ENCODE measurements at places on chromosomes 3 and 15.

- no peak for DNase-seq
These were observed 454 bp downstream of the C15orf62 start for GRCh38 chr15:40770147-40770721.

- DNase-seq: no peak
These were observed at the start of gene CLEC3B for GRCh38 chr3:45026038-45026437. Gene CLEC3B, plus strand, starts transcription at chr3:45026303. Its CDS starts 60 bp downstream, at chr3:45026363.

GRCh38 chr3:20604659-20605058, 418.7 kb upstream of the SGO1 start:
- DNase-seq: no peak

- no peak for DNase-seq
These were observed 63.8 kb upstream of the CGNL1 start for GRCh38 chr15:57312318-57313133.

DNA sequence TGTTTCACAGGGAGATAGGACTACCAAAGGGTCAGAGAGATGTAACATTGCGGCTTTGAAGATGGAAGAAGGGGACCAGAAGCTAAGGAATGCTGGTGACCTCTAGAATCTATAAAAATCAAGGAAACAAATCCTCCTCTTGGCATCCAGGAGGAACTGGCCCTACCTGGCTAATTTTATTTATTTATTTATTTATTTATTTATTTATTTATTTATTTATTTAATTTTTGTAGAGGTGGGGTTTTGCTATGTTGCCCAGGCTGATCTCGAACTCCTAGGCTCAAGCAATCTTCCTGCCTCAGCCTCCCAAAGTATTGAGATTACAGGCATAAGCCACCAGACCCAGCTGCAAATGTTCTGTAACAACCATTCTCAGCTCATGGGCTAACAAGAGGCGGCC, 19.7 kb downstream of the MYL3 start:
- no peak for DNase-seq

DNA sequence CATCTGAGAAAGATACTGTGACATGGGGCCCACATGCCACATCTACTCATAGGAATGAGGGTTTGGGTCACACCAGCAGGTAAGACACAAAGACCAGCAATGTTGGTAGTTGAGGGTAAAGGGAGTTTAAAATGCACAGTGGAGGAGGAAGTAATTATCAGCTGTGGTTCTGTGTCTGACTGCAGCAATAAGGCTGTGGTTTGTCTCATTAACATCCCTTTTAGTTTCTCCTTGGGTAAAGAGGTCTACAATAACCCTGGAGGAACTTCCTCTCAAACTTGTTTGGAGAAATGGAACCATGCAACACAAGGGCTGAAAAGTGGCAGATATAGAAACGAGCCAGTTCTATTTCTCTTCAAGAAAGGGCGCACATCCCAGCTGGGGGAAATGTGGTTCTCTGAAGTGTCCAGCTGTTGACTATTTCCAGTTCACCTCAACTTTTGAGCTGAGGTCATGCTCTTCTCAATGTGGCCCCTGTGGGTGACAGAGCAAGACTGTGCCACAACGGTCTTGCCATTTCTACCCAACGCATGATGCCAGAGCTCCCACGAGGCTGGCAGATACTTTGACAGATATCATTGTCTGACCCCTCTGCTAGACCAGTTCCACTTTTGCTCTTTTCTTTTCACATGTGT, 234.3 kb downstream of the SQOR start:
- DNase-seq: no peak

DNA sequence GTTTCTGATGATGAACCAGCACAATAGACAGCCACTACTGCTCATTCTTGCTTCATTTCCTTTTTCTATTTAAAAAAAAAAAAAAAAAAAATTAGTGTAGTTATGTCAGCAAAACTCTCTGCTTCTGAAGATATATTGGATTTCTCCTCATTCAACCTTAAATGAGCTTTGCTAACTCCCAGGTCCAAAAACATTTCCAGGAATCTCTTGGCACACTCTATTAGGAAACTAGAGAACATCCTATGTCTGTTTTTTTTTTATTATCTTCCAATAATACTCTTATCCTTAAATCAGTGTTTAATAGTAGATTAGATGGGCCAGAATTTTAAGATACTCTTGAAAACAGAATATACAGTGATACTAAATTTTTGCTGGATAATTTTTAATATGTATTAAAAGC, 398.0 kb downstream of the NAALADL2 start:
- DNase-seq: no peak

DNA sequence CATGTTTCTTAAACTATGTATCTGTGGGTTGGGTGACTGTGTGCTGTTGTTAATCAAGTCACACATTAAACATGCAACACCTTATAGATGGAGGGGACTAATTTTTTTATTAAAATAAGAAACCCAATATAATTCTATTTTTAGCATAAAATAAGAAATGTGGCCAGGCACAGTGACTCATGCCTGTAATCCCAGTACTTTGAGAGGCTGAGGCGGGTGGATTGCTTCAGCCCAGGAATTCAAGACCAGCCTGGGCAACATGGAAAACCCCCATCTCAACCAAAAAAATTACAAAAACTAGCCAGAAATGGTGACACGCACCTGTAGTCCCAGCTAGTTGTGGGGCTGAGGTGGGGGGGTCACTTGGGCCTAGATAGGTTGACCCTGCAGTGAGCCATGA, 1021.0 kb downstream of the EPHA3 start:
- DNase-seq: no peak

GRCh38 chr3:72340476-72341379, 507.5 kb downstream of the SHQ1 start:
- DNase-seq: no peak

- DNase-seq: no peak
These were observed 3.1 kb downstream of the FOXL2NB start for GRCh38 chr3:138950006-138950644.

DNA sequence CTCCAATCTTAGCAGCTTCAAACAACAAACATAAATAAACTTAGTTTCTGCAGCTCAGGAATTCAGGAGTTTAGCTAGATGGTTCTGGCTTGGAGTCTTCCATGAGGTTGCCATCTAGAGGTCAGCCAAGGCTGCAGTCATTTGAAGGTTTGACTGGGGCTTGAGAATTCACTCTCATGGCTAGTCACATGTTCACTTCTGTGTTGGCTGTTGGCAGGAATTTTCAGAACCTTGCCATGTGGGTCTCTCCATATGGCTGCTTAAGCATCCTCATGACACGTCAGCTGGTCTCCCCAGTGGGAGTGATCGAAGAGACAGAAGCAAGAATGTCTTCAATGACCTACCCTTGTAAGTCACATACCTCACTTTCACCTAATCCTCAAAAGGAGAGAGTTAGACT, 269.2 kb upstream of the CNTN3 start:
- no peak for DNase-seq

DNA sequence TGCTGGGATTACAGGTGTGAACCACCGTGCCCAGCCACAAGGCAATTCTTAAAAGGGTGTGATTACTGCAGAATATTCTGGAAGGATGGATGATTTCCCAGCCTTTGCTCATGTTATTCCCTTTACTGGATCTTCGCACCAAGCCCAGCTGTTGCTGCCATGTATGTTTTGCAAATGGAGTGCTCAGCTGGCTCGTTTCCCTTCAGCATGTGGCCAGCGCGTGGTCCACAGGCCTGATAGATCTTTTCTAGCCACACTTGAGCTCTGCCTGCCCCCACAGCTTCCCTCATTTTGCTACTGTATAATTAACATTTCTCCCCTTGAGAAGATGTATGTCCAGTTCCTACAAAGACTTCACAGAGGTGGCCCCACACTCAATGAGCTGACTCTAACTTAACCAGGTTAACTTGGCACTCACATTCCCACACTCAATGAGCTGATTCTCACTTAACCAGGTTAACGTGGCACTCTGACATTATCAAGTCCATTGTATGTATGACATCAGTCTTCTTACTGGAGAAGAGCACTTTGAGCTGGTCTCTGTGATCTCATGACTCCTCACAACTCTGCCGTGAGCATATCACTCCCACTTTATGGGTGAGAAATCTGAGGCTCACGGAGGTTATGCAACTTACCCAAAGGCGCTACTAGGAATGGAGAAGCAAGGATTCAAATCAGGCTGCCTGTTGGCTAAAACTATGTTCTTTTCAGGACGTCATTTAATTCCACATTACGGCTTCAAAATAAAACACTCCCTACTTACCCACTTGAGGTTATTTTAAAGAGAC, 49.2 kb downstream of the TM4SF4 start:
- no peak for DNase-seq

GRCh38 chr3:95588473-95588872, 1225.9 kb upstream of the EPHA6 start:
- DNase-seq: no peak

- DNase-seq: no peak
These were observed 387.3 kb downstream of the EPHA3 start for GRCh38 chr3:89494734-89495133.

DNA sequence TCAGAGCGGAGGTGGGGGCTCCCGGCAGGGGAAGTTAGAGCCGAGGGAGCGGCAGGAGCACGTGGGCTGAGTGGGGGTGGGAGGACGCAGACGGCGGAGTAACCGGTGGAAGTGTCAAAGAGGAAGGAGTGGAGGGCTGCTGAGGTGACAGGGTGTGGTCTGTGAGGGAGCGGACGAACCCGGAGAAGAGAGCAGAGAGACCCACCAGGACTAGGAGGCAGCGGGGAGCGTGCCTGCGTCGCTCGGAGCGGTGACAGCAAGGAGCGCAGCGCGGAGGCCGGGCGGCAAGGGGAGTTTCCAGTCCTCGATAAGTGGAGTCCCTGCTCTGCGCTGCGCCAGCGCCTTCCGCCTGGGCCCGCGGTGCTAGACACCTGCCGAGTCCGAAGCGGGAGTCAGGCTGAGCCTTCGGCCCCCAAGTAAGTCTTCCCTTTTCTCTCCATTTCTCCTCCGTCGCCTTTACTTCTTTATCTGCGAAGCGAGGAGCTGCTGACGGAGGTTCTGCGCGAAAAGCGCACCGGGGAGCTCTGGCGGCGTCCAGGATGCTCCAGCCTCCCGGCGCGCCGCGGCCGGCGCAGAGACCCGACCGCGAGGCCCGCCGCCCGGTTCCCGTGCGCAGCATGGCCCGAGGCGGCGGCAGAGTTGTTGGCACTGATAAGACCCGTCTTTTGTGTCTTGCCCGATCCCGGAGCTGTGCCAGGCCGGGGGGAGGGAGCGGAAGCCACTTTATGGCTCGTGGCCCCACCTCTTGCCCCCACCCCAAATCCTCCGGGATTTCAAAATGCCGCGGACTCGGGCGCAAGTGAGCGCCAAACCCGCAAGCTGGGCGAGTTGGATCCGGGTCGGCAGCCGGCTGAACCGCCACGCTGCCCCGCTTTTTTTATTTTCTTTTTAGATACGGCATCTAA, 533.0 kb upstream of the SEMA6D start:
- no peak for DNase-seq
